Urothelium cell line (cell line): ENCODE measurements at places on chromosomes 3 and 15.

GRCh38 chr3:160684368-160684740 is 7.4 kb downstream of the ARL14 start:
- no peak for DNase-seq

GRCh38 chr3:124273651-124274050 is 281.7 kb upstream of the ROPN1 start:
- no peak for DNase-seq

DNA sequence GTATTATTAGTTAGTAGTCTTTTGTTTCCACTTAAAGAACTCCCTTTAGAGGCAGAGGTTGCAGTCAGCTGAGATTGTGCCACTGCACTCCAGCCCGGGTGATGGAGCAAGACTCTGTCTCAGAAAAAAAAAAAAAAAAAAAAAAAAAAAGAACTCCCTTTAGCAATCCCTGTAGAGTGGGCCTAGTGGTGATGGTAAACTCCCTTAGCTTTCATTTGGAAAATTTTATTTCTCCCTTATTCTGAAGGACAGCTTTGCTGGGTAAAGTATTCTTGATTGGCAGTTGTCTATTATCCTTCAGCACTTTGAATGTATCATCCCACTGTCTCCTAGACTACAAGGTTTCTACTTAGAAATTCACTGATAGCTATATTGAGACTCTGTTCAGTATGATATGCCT is 46.0 kb downstream of the RPL39L start:
- no peak for DNase-seq

DNA sequence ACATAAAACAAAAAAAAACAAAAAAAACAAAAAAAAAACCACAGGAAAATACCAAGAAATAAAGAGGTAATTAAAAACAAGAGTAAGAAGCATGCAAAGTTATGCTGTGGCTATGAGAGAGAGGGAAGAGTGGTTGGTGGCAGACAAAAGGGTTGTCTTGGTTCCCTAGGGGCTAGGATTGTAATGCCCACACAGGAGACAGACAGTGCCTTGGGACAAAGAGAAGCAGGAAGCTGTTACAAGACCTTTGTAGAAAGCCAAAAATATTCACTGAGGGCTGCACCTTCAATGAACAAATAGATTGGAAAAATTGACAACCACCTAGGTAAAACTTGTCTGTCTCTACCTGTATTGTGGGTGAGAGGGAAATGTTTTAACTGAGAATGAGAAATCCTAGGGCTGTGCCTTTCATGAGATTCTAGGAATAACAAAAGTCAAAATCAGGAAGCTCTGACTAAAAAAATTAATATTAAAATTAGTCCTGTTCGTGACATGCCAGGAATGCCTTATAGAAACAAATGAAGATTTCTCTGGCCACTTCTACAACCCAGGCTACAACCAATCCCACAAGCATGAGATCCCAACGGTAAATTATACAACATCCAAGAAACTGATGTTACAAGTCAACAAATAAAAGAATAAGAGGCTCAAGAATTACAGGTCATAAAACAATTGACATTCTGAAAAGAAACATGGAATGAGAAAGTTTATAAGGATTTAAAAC is 45.0 kb upstream of the PRICKLE2 start:
- DNase-seq, result no peak

GRCh38 chr3:64459711-64460110 is 228.1 kb downstream of the ADAMTS9 start:
- DNase-seq, result no peak

- DNase-seq, result peak; percentile 57
Observed at GRCh38 chr15:65916664-65917406, 47.5 kb downstream of the RAB11A start.

DNA sequence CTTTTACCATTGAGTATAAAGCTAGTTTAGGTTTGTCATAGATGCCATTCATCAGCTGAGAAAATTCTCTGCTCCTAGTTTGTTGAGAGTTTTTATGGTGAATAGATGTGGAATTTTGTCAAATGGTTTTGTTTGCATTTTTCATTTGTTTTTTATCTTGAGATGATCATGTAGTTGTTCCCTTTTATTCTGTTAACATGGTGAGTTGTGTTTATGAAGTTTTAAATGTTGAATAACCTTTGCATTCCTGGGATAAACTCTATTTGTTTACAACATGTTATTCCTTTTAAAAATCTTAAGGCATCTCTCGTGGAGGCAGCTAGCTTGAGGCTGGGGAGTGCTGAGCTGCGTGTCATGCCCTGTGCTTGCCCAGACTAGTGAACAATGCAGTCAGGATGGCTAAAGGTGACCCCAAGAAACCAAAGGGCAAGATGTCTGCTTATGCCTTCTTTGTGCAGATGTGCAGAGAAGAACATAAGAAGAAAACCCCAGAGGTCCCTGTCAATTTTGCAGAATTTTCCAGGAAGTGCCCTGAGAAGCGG is 48.5 kb downstream of the ANAPC13 start:
- no peak for DNase-seq

DNA sequence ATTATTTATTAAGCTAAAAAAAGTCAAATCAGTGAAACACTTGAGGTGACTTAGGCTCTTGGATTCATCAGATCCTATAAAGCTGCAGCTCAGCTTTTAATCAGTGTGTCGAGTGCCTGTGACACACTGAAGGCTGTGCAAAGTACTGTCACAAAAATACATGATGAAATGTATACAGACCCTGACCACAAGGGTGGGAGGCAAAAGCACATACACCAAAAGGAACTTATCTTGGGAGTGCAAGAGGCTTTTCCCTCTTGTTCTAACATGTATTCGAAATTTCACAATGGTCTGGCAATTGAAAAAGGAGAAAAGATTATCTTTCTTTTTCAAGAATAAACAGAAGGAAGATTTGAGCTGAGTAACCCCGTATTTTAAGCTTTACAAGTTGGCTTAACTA is 35.9 kb downstream of the VGLL4 start:
- DNase-seq, result no peak

- DNase-seq, result no peak
Observed at GRCh38 chr3:55534876-55535275, 47.8 kb upstream of the WNT5A start.
